ENCODE measurements at places on chromosomes 11 and 22.

GRCh38 chr11:77147668-77148321, 19.7 kb downstream of the MYO7A start:
- DNase-seq, result peak; percentile 90

GRCh38 chr11:68371171-68372041, 59.0 kb downstream of the LRP5 start:
- DNase-seq, result no peak

GRCh38 chr22:47155131-47155885, 392.9 kb downstream of the TBC1D22A start:
- no peak for DNase-seq

DNA sequence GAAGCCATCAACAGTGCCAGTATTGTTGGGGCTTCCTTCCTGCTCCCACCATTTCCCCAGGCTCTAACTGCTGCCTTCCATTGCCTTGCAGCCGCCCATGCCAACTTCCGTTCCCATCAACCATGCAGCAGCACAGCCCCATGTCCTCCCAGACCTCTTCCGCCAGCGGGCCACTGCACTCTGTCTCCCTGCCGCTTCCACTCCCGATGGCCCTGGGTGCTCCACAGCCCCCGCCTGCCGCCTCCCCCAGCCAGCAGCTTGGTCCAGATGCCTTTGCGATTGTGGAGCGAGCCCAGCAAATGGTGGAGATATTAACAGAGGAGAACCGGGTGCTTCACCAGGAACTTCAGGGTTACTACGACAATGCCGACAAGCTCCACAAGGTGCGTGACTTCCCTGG, 53.3 kb downstream of the AMOTL1 start:
- no peak for DNase-seq

GRCh38 chr11:118156531-118157185, 4.0 kb upstream of the SCN4B start:
- no peak for DNase-seq

All from DMS79 (cell line).